ENCODE measurements at places on chromosomes 16 and 17. TPM values are rescaled to one million over a fixed set of nuclear protein-coding genes. Genes with fewer than 3 reads are reported as not detected.
A peak's percentile ranks its signal among the peaks of the same experiment; 100 is the strongest.

GRCh38 chr17:66673668-66674276 lies 161.1 kb upstream of the CACNG5 start:
- peak; percentile 30 for DNase-seq

DNA sequence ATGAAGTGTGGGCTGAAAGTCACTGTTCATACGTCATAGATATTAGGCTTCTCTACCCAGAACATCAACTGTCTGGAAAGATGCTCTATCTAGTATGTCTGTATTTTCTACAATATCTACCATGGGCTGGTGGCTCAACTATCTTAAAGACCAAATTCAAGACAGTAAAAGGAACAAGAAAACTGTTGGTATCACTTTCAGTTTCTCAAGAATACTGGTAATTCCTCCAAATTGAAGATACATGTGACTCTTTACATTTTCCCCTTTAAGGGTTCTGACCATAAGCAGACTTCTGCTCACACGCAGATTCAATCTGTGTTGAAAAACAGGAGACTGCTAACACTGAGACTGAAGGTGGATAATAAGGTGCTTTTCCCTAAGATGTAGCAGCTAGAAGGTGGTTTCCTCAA lies 24.2 kb downstream of the XPO6 start:
- no peak for DNase-seq

DNA sequence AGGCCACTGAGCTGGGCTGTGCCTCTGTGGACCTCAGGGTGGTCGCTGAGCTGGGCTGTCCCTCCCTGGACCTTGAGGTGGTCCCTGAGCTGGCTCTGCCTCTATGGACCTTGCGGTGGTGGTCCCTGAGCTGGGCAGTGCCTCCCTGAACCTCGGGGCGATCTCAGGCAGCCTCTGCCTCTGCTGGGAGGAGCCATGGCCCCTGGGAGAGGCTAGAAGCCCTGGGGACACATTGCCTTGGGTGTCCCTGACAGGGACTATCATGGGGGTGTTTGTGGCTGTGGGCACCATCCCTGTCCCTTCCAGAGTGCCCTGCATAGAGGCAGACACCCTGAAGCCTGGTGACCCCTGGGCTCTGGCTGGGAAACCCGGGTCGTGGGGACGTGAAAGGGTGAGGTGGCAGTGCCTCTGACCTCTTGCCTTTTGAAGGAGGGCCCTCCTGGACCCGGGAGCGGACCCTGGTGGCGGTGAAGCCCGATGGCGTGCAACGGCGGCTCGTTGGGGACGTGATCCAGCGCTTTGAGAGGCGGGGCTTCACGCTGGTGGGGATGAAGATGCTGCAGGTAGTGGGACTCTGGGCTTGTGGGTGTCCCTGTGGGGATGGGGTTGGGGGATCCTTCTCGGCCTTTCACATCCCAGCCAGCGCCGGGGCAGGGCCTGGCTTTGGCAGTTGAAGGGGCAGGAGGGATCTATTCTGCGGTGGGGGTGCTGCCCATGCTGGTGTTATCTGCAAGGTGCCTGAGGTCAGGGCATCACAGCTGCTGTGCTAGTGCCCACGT lies 1.8 kb downstream of the NME4 start:
- DNase-seq, result no peak

- peak; percentile 51 for DNase-seq
Measured at GRCh38 chr17:1977583-1978395, 47.3 kb downstream of the RTN4RL1 start.

DNA sequence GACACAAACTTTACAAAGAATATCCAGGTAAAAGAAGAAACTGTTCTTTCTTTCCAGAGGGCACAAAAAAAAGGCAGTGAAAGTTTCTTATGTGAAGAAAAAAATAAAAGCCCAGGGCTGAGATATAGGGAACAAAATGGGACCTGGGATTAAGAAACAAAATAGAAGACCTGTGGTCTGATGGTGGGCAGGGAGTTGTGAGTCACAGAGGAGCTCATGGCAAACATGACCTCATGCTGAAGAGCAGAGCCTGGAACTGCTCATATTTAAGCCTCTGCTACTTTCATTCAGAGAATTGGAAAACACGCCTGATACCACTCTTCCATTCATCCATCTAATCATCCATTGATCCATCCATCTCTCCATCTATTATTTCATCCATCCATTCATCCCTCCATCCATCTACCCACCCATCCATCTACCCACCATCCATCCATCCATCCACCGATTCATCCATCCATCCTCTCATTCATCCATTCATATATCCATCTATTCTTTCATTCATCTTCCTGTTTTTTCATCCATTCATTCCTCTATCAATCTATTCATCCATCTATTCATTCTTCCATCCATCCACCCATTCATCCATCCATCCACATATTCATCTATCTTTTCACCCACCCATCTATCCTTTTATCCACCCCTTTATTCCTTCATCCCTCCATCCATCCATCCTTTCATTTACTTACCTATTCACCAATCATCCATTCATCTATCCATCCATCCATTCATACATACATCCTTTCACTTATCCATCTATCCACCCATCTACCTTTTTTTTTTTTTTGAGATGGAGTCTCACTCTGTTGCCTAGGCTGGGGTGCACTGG lies 30.0 kb downstream of the WFDC1 start:
- no peak for DNase-seq

- DNase-seq, result no peak
Measured at GRCh38 chr16:72569677-72570076, 397.7 kb upstream of the PMFBP1 start.

DNA sequence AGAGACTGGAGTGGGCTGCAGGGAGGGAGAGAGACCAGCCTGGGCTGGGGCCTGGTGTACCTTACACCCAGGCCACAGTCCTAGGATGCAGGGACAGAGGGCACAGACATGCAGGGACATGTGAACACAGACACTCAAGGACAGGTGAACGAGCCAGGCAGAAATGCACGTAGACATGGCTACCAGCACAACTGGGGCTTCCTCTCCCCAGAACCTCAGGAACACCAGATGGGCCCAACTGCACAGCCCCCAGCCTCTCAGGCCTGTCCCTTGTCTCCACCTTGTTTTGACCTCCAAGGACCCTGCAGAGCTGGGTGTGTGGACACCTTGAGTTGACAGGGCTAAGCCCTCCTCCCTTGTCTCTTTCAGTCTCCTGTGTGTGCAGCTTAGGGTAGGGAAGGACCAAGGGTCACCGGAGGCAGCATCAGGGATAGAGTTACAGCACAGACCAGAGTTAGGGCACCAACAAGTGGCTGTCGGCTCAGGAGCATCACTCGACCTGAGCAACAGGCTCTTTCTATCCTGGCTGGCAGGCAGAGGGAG lies 9.2 kb downstream of the SEZ6 start:
- DNase-seq, result no peak

GRCh38 chr16:27377666-27378485 lies 24.1 kb upstream of the IL21R start:
- no peak for DNase-seq

- no peak for DNase-seq
Measured at GRCh38 chr17:31513731-31514427, 122.4 kb downstream of the RAB11FIP4 start.

Gene HOXB7
- 0.44 TPM for total RNA-seq

Gene TSPOAP1
- 9.0 TPM for total RNA-seq

Gene ZNF174
- total RNA-seq, result 8.6 TPM

Gene ACSM2A
- total RNA-seq, result not detected

Gene CFAP20
- total RNA-seq, result 32.0 TPM

Measured in left cardiac atrium (tissue), 4 donors.